ENCODE measurements at places on chromosomes 7 and 10.

DNA sequence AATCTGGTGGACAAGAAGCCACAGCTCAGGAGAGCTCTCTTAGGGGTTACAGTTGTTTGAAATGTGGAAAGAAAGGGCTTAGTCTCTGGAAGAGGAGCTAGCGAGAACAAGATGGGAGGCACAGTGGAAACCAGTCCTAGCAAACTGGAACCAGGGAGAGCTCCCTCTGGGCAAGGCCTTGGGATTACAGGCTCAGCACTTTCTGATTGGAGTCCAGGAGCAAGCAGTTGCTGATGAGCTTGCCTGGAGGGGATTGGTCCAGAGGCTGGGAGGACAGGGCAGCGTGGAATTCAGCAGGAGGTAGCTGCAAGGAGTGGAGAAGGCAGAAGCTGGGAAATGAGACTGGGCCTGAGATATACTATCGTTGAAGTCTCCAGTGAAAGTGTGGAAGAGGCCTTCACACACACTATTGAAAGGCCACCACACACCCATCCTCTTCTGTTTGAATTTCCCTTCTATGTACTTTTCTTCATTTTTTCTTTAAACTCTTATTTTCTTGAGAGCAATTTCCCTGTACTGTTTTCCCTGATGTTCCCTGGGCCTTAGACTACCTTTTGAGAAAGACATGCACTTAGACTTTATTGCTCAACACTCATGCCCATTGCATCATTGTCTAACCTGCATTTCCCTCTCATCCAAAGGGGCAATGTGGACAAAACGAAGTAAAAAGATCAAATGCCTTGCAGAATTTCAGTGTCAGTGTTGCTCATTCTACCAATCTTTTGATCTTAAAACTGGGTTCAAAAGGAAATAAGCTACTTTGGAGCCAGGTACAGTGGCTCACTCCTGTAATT, 57.8 kb upstream of the LANCL2 start:
- DNase-seq = no peak

GRCh38 chr7:45599851-45600706, 25.9 kb downstream of the ADCY1 start:
- DNase-seq = no peak

- DNase-seq = no peak
These were observed 171.2 kb upstream of the CELF2 start for GRCh38 chr10:10846504-10846900.

DNA sequence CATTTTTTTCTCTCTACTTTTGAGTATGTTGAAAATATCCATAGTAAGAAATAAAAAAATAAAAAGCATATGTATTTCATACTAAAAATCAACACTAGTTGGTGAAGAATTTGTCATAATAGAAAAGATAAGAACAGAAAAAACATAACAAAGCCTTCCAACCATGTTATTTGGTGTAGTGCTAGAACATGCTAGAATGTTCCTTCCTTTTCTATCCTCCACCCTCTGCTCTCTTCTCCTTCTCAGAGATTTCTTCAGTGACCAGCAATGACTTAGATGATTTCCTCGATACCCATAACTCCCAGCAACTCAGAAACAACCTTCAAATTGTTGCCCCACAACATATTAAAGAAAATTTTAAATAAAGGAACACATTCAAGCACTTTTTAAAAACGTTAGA, 2.6 kb downstream of the ZC3HAV1 start:
- DNase-seq = no peak

DNA sequence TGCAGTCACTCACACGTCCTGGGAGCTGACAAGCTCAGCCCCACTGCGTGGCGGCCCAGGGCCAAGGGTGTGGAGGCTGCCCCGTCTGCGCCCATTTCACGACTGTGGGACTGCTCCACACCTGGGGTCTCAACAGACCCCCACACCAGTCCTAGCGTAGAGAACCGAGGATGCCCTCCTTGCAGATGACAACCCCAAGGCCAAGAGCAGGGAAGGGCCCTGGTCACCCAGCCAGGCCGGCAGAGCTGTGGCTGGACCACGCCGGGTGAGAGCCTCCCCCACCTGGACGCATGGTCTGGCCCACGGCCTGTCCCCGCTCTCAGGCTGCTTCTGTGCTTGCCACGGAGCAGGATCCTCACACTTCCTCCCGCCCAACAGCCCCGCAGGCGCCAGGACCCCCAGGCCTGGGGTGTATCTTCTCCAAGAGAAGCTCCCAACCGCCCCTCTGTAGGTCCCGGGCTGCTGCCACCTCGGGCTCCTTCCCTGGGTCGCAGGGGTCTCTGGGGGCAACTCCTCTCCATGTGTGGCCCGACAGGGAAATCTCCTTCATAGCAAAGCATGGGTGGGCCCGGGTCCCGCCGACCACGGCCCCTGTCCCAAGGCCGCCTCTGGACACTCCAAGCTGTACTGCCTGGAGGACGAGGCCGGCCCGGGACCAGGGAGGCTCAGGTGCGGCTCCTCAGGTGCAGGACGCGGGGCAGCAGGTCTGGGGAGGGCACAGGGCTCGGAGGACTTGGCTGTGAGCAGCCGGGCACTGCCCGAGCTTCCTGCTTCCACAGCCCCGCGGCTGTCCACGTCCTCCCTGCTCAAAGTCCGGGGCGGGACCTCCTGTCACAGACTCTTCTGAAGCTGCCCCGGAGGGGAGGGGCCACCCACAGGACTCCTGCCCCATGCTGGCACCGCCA, 88.8 kb downstream of the FOXL3 start:
- DNase-seq = no peak

GRCh38 chr7:26170663-26171062, 18.7 kb downstream of the NFE2L3 start:
- DNase-seq = no peak

DNA sequence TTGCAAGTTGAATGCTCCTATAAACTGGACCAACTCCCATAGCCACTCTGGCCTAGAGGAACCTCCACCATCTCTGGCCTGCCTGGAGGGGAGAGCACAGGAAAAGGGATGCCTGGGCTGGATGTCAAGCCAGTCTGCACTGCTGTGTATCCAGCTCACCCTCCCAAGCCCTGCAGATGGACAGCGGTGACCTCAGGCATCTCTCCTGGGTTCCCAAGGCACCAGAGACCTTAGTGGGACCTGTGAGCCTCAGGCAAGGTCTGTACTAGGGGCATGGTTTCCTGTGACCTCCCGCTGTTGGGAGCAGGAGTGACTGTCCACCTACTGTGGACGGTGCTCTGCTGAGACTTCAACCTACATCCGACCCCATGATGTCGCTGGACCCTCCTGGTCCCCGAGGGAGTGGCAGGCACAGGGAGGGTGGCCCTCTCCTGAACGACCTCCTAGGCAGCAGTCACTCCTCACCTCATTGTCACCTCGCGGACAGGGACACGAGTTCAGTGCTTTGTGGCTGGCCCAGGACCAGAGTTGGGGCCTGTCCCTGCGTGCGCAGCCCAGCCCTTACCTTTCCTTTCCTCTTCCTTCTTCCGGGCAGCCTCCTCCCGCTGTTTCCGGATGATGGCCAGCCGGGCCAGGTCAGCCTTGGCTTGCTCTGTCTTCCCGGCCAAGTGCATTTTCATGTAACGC, 11.0 kb downstream of the PDAP1 start:
- DNase-seq = no peak

DNA sequence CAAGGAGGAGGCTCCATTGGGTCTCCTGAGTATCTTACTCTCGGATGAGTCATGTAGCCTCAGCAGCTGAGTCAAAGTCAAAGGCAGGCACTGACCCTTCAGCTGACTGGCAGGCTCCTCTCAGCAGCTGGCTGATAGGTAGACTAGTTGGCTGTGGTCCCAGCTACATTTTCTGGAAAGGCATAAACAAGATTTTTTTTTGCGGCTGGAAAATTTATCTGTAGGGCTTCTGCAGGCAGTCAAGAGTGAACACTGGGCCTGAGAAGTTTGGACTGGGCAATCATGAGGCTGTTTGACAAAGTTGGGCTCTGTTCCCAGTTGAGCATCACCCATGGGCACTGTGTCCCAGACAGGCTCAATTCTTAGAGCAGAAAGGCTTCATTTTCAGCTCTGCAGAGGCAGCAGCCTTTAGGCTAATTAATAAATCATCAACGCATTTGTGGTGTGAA, 796.2 kb downstream of the CCSER2 start:
- DNase-seq = no peak

DNA sequence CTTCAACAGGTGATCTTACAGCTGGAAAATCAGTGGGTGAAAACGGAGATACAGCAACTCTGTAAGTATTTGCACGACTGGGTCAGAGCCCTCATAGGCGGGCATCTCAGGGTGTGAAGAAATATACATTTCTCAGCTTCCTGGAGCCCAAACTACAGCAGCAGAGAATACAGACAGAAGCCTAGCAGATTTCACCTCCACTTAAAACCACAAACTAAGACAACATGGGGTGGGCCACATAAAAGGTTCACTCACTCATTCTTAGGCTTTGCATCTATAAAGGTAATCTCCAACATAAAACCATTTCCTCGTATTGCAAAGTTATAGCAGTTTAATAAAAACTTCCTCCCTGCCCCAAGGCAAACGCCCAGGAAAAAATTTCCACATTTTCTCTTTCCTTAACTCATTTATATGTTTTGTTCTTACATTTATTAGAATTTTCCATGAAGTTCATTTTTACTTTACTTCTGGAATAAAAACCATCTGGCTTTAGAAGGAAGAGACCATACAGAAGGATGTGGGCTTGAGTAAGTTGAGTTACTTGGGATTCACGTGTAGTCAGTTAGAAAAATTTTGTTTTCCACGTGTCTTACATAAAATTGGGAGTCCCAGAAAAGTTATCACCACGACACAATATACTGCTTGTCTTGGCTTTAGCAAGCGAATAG, 327.1 kb downstream of the FRMD4A start:
- no peak for DNase-seq

DNA sequence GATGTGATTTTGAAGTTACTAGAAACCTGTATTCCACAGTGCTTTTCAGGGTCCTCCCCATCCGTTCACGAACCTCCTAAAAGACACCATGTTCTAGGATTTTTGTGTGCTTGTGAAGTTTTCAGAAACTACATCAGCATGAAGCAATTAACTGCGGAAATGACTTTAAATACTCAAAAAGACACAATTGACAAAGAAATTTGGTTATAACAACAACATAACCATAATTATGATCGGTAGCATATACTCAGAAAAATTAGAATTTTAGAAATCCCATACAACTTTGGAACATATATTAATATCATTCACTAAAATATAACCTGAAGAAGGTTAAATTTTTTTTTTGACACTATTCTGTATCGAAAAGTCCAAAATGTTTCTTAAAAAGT, 43.8 kb upstream of the FAM20C start:
- DNase-seq = no peak

DNA sequence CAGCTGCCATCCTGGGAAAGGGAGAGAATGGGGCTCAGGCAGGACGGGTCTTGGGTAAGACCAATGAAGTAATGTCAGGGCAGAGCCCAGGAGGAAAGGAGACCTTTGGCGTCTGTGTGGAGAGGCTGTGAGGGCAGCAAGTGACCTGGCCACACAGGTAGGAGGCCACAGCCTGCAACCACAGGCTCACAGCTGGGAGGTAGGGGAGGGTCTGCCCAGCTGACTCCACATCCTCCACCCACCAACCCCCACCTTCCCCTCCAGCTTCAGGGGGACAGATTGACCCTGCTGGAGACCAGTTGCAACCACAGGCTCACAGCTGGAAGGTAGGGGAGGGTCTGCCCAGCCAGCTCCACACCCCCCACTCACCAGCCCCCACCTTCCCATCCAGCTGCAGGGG, 262.2 kb upstream of the TCERG1L start:
- DNase-seq = no peak

DNA sequence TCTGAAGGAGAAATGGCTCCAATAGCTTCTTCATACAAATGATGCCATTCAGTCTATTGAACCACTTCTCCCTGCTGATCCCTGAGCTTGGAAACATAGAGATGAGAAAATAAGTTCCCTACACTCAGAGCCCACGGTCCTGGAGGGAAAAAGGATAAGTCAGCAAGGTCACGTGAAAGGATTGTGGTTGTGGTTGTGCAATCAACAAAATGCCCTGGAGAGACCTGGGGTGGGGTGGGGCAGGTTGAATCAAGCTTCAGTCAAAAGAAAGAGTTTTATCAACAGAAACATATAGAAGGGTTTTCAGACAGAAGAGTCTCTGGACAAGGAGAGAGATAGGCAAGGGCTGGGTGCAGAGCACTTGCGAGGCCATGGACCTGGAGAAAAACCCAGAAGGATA, 30.1 kb downstream of the C10orf90 start:
- peak; percentile 50 for DNase-seq

- DNase-seq = no peak
These were observed 28.2 kb upstream of the ECHDC3 start for GRCh38 chr10:11713963-11714362.

- no peak for DNase-seq
These were observed 1039.7 kb downstream of the NRG3 start for GRCh38 chr10:82914655-82915136.

- DNase-seq = peak; percentile 71
These were observed 117.4 kb downstream of the CABCOCO1 start for GRCh38 chr10:61779950-61780659.

- DNase-seq = no peak
These were observed 36.8 kb downstream of the CCM2 start for GRCh38 chr7:45036796-45037195.

DNA sequence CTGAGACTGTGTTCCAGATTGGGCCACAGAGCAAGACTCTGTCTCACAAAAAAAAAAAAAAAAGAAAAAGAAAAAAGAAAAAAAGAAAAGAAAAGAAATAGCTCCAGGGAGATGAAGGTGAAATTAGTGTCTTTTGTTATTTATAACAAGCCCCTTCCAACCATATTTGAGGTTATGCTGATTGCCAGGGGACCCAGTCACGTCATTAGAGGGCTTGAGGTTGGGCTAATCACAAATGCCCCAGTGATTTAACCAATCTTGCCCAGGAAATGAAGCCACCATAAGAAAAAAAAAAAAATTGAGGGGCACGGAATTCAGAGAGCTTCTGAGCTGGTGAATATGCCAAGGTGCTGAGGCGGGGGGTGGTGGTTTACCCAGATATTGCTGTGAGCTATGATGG, 11.3 kb upstream of the RNF216 start:
- DNase-seq = no peak

DNA sequence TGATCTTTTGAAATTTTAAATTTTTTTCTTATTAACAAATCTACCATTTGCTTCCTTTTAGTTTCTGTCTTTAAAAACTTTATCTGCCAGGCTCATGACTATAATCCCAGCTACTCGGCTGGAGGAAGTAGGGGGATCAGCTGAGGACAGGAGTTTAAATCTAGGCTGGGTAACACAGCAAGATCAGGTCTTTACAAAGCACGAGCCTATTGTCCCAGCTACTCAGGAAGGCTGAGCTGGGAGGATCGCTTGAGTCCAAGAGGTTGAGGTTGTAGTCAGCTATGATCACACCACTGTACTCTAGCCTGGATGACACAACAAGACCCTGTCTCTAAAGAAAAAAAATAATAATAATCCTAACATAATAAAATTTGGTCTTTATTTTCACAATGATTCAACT, 17.5 kb downstream of the DPY19L1 start:
- DNase-seq = no peak

DNA sequence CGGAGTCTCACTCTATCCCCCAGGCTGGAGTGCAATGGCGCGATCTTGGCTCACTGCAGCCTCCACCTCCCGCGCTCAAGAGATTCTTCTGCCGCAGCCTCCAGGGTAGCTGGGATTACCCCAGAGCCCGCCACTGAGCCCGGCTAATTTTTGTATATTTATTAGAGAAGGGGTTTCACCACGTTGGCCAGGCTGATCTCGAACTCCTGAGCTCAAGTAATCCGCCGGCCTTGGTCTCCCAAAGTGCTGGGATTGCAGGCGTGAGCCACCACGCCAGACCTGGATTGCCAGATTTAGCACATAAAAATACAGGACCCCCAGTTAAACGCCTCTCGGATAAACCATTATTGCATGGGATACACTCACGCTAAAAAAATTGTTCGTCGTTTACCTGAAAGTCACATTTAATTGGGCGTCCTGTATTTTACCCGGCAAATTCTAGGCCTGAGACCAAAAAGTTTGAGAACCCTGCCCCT, 375 bp upstream of the GATAD1 start:
- no peak for DNase-seq
